ENCODE measurements at places on chromosomes 7 and 10.
A peak's percentile ranks its signal among the peaks of the same experiment; 100 is the strongest.

GRCh38 chr7:46387646-46388045 lies 466.6 kb upstream of the IGFBP3 start:
- no peak for DNase-seq

DNA sequence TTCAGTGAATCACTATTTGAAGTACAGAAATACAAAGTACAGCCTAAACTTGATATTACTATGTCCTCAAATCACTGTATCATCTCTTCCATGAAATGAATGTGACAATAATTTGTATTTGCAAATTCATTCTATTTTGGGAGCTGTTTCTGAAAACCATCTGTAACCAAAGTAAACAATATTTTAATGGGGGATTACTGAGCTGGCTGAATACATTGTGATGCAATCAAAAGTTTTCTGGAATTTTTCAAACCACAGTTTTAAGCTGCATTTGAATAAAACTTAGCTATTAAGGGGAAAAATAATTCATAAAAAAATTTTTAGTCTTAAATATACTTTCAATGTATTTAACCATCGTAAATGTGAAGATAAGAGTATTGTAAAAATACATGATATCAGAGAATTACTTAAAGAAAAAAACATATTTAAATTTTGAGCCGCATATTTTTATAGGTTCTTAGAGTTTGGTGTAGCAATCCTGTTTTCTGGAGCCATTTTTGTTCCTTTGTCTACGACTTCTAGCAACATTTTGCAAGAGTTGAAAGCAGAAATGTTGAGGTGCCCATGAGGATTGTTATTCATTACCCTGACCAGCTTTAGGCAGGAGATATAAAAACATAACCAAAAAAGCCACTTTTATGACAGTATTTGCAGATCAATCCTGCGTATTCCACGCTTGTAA lies 45.9 kb upstream of the AGMO start:
- DNase-seq: no peak

GRCh38 chr10:123997486-123998196 lies 95.8 kb downstream of the CHST15 start:
- peak; percentile 26 for DNase-seq

DNA sequence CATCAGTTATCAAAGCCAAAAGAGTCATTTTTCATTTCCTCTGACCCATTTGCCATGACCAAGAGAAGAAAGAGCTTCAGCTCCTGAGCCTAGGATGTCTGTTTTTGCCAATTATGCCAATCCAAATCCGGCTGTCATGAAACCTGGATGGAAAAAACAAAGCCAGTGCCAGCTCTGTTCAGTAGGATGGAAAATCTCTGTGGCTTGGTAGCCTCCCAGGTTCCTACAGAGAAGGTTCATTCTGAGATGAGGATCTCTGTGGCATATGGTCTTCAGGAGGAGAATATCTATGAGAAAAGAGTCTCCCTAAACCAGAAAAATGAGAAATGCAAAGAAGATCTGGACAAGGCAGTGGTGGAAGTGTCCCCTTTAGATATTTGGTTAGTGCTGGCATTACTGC lies 475.4 kb downstream of the CNTNAP2 start:
- DNase-seq: no peak

- no peak for DNase-seq
These were observed 134.1 kb downstream of the LRMDA start for GRCh38 chr10:75565286-75566251.

DNA sequence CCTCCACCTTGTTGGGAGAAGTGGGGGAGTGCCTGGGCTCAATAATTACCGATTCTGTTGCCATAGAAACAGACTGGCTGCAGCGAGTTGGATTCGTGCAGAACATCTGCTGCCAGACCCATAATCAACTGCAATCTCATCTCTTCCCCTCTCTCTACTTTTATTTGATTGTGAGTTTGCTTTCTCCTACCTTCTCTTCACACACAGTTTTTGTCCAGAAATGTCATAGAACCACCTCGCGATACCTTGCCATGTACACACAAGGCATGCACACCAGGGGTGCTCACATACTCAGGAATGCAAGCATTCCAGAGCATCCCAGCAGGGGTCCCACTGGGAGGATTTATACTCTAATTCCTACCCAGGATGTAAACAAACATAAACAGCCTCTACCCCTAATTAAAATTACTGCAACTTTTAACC lies 262.2 kb upstream of the AOAH start:
- no peak for DNase-seq

- DNase-seq: no peak
These were observed 25.5 kb downstream of the NYAP1 start for GRCh38 chr7:100509231-100509630.

DNA sequence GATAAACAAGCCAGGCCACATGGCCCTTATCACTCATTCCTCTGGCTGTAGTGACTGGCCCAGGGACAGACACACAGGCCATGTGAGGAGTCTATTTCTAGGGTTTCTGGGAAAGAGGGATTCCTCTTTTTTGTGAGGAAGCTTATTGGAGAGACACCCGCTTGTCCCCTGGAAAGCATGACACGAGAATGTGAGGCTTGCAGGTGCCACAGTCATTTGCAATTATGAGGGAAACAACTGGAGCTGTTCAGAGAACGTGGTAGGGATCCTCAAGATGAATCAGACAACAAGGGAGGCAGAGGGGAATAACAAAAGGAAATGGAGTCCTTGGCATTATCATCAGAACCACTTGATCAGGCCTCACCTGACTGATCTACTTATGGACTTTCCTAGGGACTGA lies 64.5 kb downstream of the ADCYAP1R1 start:
- DNase-seq: no peak

GRCh38 chr7:157877298-157878090 lies 540.7 kb downstream of the DNAJB6 start:
- no peak for DNase-seq

- DNase-seq: no peak
These were observed 137.3 kb upstream of the RHOBTB1 start for GRCh38 chr10:61081301-61081700.

DNA sequence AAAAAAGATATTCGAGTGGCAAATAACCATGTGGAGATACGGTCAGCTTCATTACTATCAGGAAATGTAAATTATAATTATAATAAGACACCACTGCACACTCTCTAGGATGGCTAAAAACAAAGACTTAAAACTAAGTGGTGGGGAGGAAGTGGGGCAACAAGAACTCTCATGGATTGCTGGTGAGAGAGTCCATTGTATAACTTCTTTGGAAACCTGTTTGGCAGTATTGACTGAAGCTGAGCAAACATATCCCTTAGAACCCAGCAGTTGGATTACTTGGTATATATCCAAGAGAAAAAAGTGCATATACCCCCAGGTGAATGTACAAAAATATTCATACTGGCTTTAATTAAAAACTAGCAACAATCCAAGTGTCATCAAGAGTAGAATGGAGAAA lies 133.7 kb upstream of the CTBP2 start:
- no peak for DNase-seq

- DNase-seq: no peak
These were observed 81.9 kb downstream of the NPTX2 start for GRCh38 chr7:98698976-98699375.
